Activated CD4-positive, alpha-beta memory T cell treated with anti-CD3 and anti-CD28 coated beads for 36 hours (primary cell): ENCODE measurements at places on chromosomes 2 and 18. TPM values are rescaled to one million over a fixed set of nuclear protein-coding genes. Genes with fewer than 3 reads are reported as not detected.

SCYGR4 gene
- not detected for total RNA-seq

CFAP210 gene
- not detected for total RNA-seq

ZBTB7C gene
- not detected for total RNA-seq

TRIB2 gene
- 5.3 TPM for total RNA-seq

RPRM gene
- not detected for total RNA-seq

DCDC2C gene
- total RNA-seq, result not detected

TMEM169 gene
- 2.0 TPM for total RNA-seq

OST4 gene
- 310 TPM for total RNA-seq

YES1 gene
- 14.2 TPM for total RNA-seq

RIT2 gene
- not detected for total RNA-seq

EFEMP1 gene
- not detected for total RNA-seq

CAPN14 gene
- 0.39 TPM for total RNA-seq

DLX2 gene
- not detected for total RNA-seq

TMEM37 gene
- total RNA-seq, result not detected
